Renal cortical epithelial cell (primary cell): ENCODE measurements at places on chromosomes 16 and 17. TPM values are rescaled to one million over a fixed set of nuclear protein-coding genes. Genes with fewer than 3 reads are reported as not detected.

- DNase-seq: peak; percentile 48
These were observed at the start of gene KIFC3 for GRCh38 chr16:57802341-57803133. KIFC3 (minus strand) TSS chr16:57802491; CDS start chr16:57798243, 4,248 bp downstream.

DNA sequence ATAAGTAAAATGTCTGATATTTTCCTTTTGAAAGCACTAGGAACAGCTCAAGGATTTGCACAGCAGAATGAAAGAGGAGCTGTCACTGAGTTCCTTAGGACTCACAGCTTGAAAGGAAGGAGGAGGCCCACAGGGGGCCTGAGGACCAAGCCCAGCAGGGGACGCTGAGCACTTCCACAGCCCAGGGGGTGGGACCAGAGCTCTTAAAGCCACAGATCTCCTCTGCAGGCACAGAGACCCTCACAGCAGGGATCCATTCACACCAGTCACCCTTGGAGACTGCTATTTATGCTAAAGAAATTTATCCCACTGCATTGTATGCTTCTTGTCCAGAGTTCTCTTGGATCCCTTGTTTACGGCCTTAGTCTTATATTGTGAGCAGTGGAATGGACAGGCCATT is 253.3 kb downstream of the STX8 start:
- no peak for DNase-seq

DNA sequence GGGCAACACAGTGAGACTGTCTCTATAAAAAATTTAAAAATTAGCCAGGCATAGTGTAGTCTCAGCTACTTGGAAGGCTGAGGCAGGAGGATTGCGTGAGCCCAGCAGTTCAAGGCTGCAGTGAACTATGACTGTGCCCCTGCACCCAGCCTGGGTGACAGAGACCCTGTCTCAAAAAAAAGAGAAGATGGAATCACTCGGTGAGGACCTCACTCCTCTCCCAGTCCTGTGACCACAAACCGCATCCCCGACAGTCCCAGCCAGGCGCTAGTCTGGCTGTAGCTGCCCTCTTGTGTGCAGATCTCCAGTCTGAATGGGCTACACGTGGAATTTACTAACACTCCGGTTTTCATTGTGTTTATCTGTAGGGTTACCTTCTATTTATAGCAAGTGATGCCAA is 11.1 kb downstream of the DEXI start:
- no peak for DNase-seq

- peak; percentile 19 for DNase-seq
These were observed 46.6 kb upstream of the WSB1 start for GRCh38 chr17:27247071-27247957.

- DNase-seq: peak; percentile 89
These were observed 57.6 kb downstream of the CDRT4 start for GRCh38 chr17:15409721-15410250.

- DNase-seq: no peak
These were observed 74.6 kb downstream of the ZNF18 start for GRCh38 chr17:11922638-11923037.

- DNase-seq: no peak
These were observed 348.7 kb upstream of the TNRC6C start for GRCh38 chr17:77609553-77610517.

GRCh38 chr17:46842835-46843234 is 8.5 kb upstream of the WNT9B start:
- DNase-seq: no peak

DNA sequence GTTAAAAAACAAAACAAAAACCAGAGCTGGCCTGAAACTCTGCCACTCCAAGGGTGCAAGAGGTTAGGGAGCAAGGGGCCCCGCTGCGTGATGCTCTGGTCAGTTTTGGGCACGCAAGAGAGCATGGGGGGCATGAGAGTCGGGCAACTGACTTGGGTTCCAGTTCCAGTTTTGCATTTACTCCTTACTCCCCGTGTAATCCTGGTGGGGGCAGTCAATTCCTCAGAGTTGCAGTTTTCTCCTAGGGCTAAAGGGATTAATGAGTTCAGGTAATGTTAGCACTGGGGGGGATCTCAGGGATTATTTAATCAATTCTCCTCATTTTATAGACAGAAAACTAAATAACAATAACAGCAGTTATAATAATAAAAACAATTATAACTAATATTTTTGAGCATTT is 72.9 kb upstream of the PMFBP1 start:
- DNase-seq: no peak

DNA sequence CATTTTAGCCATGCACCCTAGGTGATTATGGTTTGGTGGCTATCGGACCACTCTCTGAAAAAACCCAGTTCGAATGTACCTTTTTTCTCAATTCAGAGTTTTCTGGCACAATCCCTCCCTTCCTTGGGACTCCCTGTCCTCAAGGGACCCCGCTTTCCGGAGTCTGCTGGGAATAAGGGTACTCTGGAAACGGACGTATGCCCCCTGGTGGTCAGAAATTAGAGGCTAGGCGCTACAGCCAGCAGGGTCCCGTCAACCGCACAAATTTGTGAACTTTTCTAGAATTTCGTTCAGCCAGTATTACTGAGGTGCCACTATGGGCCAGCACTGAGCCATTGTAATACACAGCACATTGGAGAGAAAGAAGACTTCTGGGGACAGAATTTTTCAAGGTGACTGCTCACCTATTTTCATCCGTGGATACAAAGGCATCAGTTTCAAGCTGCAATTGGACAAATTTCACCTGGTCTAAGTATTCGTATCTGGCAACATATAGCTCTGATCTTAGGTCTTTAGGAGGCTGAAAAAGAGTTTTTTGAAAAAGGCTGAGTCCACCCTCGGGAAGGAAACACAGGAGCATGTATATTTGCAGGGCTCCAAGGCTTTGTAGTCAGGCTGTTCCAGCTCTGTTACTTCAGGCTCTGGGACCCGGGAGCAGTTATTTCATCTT is 27.1 kb upstream of the CRYBA1 start:
- peak; percentile 75 for DNase-seq

DNA sequence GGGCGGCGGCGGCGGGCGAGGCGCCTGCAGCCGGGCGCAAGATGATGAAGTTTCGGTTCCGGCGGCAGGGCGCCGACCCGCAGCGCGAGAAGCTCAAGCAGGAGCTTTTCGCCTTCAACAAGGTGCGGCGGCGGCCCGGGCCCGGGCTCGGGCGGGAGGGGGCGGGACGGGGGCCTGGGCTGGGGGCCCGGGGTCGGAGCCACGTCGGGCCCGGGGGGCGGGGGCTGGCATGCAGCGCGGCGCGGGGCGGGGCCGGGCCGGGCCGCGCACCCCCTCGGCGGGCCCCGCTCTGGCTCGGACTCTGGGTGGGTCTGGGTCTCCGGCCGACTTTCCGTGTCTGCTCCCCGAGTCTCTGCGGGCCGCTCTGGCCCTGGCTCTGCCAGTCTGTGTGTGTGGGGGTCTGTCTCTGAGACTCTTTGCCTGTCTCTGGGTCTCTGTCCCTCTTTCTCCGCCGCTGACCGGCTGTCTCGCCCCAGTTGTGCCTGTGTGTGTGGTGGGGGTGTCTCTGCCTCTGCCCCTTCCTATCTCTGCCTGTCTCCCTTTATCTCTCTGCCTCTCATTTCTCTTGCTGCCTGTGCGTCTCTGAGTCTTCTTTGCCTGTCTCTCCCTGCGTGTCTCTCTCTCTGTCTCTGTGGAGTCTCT is 328 bp downstream of the LLGL1 start:
- no peak for DNase-seq

DNA sequence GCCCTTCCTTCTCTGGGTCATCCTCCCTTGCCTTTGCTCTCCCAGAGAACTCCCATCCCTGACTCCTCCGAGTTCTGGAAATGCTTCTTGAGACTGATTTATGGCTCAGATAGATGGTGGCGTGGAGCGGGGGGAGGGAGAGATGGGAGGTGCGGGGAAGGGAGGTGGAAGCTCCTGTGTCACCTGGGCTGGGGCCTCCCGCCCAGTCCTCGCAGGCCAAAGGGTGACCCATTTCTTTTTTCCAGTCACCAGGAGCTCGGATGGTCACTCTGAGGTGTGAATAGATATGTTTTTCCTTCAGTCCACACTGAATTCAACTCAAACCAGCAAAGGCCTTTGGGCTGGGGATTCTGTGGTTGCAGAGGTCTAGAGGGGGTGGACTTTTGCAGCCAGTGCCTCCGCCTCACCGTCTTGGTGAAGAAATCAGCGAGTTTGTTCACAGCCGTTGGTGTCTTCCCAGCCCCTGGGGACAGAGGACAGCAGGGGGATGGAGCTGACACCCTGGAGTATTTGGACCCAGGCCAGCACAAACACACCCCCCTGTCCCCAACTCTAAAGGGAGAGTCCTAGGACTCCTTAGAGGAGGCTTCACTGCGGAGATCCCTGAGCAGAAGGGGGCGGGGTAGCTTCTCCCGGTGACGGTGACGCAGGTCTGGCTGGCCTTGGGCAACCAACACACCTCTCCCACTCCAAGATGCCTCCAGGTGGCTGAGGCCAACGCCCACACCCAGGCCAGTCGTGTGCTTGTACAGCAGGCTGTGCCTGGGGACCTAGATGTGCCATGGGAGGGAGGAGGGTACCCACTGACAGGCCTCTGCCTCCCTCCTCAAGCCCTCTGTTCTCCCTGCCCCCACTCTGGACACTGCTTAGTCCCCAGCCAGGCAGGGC is 80.6 kb downstream of the AMFR start:
- no peak for DNase-seq

- DNase-seq: no peak
These were observed 29.2 kb upstream of the PHB1 start for GRCh38 chr17:49443862-49444261.

XYLT1 gene
- under 0.01 and 0.15 TPM in 2 replicates for total RNA-seq

SOX15 gene
- total RNA-seq: 0.60 and 2.4 TPM in 2 replicates

MYH8 gene
- total RNA-seq: not detected in 2 replicates

C16orf96 gene
- total RNA-seq: 0.10 TPM in 1 of 2 replicates, not detected in the other

MT1G gene
- total RNA-seq: 7.8 and 10.5 TPM in 2 replicates

DLX4 gene
- 0.25 TPM in 1 of 2 replicates, not detected in the other for total RNA-seq

TMEM98 gene
- 86.0 and 208 TPM in 2 replicates for total RNA-seq

TEKT1 gene
- total RNA-seq: not detected in 2 replicates
